Left forelimb (tissue), 1 donor: ENCODE measurements at places on chromosomes 2 and 18.

DNA sequence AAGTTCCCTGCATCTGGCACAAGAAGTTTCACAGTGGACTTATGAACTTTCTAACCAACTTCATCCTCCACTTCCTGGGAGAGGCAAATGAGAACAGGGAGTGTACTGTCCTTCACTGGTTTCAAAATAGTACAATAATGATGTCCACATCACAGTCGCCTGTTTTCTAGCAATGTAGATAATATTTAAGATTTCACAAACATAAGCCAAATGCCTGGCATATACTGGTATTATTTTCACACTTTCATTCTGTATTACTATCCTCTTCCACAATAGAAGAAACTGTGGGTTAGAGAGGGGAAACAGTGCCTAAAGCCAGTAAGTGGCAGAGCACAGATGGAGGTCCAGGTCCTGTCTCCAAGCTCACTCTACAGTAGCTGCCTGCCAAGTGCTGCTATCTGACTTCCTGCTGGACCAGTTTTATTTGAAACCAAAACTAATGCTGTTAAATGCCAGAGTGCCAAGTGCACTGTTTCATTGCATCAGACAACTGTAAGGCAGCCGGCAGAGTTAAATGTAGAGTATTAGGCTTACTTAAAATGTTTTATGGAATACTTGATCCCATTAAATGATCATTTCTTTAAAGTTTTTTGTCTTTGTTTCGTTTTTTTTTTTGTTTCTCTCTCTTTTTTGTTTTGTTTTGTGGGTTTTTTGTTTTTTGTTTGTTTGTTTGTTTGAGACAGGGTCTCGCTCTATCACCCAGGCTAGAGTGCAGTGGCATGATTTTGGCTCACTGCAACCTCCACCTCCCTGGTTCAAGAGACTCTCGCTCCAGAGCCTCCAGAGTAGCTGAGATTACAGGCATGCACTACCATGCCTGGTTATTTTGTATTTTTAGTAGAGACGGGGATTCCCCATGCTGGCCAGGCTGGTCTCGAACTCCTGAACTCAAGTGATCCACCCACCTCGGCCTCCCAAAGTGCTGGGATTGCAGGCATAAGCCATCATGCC is 15.1 kb downstream of the COBLL1 start:
- DNase-seq: no peak

DNA sequence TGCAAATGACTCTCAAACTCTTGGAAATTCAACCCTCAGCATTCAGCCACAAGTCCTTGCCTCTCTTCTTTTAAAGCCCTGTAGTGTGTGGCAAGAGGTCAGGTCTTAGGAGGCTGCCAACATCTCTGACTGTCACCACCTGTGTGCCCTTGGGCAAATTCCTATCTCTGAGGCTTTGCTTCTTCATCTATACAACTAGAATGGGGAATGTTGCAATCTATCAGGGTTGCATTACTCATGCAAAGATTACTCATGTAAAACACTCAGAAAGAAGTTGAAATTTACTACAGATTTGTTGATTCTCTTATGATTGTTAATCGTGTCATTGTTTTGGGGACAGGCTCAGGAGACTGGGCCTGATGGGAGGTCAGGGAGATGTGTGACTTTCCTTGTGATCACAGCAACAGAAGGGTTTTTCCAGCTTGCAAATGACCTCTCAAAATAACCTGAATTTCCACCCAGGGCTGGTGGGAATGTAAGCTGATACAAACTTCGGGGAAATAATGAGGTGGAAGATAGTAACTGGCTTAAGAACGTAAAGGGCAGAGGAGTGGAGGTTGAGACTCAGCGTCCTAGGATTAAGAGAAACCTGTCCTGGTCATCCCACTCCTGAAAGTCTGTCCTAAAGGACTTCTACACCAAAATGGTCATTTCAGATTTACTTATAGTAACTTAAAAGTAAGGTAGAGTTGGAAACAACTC is 32.1 kb upstream of the SIGLEC15 start:
- DNase-seq: no peak

- no peak for DNase-seq
These were observed 125.5 kb downstream of the CDH7 start for GRCh38 chr18:65876310-65876709.

- no peak for DNase-seq
These were observed 21.8 kb downstream of the DOK1 start for GRCh38 chr2:74576211-74576862.

DNA sequence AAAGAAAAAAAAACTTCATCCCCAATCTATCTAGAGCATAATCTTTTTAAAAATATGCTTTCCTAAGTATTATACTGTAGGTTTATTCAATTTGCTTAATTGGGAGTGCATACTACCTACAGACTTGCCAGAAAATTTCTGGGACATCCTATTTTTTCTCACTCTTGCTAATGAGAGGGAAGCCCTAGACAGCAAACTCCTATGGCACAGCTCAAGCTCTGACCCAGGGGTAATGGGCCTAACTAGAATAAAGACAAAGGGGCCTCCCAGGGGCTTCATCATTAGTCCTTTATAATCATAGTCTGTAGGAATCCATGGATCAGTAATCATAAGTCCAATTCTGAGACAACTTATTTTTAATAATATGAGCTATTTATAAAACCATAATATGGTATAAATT is 142.6 kb upstream of the ITGA4 start:
- no peak for DNase-seq

- no peak for DNase-seq
These were observed 150.3 kb downstream of the TFCP2L1 start for GRCh38 chr2:121134728-121135127.

GRCh38 chr2:238257786-238258700 is 18.2 kb upstream of the HES6 start:
- no peak for DNase-seq

GRCh38 chr2:30222031-30222430 is 9.3 kb upstream of the LBH start:
- DNase-seq: no peak
